Hippocampal formation (tissue), 2 donors: ENCODE measurements at places on chromosomes 12 and 14.

DNA sequence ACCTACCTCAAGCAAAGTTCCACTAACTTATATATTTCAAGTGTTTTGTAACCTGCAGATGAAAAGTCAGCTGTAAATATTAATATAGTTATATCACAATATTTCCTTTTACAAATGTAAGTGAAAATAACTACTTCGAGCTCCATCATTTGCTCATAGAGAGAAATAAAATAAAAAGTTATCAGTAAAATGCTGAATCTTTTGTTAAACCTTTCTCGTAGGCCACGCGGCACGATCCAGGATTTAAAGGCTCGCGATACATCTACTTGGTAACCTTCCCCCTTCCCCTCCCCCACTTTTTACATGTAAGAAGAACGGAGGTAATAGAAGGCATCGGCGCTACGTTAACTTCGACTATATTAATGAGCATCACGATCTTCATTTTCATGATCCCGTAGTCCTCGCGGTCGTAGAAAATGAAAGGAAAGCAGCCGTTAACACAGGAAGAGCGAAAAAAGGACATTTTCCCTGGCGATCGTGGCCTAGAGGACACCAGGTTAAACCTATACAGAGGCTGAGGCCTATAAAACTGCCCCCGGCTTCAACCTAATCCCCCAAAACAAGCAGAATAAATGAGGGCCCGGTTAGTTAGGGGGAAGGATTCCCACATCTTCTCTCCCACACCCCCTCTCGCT, 508 bp downstream of the HNRNPC start:
- no peak for DNase-seq

DNA sequence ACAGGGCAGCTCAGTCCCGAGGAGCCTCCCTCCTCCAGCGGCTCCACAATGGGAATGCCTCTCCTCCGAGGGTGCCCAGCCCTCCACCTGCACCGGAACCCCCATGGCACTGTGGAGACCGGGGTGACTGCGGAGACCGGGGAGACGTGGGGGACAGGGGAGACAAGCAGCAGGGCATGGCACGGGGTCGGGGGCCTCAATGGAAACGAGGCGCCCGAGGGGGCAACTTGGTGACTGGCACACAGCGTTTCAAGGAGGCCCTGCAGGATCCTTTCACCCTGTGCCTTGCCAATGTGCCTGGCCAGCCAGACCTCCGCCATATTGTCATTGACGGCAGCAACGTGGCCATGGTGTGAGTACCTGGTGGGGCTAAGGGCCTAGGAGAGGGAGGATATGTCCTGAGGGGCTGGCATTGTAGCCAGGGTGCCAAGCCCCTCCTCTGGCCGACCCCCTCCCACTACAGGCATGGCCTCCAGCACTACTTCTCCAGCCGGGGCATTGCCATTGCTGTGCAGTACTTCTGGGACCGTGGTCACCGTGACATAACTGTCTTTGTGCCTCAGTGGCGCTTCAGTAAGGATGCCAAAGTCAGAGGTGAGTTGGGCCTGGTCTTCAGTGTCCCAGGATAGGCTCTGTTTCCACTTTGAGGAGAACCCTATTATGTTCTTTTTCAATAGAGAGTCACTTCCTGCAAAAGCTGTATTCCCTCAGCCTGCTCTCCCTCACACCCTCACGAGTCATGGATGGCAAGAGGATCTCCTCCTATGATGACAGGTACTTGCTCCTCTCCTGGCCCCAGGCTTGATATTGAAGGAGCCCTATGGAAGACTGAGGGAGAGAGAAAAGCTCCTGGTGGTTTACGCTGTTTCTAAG, 2.7 kb downstream of the KHNYN start:
- no peak for DNase-seq

GRCh38 chr14:68191567-68192321, 372.2 kb downstream of the RAD51B start:
- no peak for DNase-seq

DNA sequence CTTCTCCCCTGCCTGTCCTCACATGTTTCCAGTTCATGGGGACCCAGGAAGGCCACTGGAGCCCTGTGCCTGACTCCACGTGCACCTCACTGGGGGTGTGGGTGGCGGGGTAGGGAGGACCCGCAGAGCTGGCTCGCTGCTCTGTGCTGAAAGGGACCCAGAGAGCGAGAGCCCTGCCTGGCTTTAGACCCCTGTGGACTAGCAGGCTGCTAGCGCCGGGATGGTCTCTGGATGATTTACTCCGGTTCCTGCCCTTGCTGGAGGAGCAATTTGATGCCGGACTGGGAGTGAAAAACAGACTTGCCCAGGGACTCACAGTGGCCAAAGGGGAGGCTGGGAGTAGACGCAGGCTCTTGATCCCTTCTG, 49.0 kb downstream of the NTF3 start:
- DNase-seq, result no peak

DNA sequence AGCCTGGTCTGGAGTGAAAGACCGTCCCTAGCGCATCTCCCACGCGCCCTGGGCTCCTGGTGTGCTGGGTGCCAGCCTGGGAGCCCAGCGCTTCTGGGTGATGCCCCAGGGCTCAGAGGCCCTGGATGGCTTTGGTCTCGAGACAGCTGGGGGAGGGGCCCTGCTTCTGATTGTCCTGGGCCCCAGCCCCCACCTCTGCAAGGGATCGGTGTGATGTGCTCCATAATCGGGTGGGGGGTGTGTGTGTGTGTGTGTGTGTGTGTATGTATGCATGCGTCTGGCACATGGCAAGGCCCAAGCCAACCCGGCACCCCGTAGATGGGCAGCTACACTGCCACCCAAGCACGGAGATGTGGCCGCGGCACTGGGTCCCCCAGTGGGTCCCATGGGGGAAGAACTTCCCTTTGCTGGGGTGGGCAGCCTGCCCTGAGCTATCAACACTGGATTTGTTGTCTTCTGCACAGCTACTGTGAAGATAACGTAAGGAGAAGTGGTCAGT, 3.1 kb downstream of the ZBTB42 start:
- DNase-seq, result no peak

- no peak for DNase-seq
Measured at GRCh38 chr12:1186298-1186697, 195.3 kb downstream of the ERC1 start.

GRCh38 chr14:104908303-104908702, 16.4 kb upstream of the PLD4 start:
- no peak for DNase-seq
